ENCODE measurements at places on chromosomes 16 and 17.
A peak's percentile ranks its signal among the peaks of the same experiment; 100 is the strongest.

DNA sequence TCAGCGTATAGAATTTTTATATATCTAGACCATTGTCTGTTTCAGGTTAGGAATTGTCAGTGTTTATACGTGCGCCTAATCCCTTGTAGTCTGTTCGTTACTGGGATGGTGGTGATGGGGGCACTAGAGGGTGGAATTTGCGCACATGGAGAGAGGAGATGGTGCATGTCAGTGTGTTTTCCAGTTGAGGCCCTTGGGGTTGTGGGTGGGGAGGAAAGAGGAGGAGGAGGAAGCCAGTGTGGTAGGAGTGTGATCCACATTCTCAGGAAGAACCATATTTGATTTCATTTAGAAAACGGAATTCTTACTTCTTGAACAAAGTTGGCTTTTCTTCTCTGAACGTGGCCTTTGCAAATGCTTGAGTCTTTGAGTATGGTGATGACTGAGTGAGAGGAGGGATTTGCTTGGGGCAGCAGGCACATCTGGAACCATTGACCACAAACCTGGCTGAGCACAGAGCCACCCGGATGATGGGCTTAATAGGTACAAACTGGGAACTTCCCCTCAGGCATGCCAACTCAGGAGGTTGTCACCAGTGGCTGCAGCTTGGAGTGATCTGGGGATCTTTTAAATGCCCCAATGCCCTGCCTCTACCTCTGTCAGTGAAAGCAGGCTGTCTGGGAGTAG lies 98.9 kb downstream of the PRKCB start:
- DNase-seq = no peak

DNA sequence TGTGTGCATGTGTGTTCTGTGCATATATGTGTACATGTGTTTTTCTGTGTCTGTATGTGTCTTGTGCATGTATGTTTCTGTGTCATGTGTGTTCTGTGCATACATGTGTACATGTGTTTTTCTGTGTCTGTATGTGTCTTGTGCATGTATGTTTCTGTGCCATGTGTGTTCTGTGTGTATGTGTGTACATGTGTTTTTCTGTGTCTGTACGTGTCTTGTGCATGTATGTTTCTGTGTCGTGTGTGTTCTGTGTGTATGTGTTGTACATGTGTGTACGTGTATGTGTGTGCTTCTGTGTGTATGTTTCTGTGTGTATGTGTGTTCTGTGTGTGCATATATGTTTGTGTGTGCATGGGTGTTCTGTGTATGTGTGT lies 8.4 kb upstream of the RAB37 start:
- DNase-seq = no peak

GRCh38 chr16:4090351-4090851 lies 25.8 kb downstream of the ADCY9 start:
- DNase-seq = no peak

DNA sequence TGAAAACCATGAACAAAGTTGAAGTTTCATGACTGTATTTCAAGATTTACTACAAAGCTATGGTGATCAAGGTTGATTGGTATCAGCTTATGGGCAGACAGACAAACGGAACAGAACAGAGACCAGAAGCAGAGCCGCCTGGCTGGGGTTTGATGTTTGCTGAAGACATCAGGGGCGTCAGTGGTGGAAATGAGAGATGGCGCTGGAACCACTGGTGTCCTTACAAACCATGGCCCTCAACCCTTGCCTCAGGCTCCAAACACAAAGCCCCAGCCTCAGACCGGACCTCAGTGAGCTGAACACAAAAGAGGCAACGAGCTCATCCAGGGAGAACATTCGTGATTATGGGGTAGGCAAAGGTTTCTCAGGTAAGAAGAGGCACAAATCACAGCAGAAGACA lies 113.0 kb upstream of the METRNL start:
- DNase-seq = no peak

DNA sequence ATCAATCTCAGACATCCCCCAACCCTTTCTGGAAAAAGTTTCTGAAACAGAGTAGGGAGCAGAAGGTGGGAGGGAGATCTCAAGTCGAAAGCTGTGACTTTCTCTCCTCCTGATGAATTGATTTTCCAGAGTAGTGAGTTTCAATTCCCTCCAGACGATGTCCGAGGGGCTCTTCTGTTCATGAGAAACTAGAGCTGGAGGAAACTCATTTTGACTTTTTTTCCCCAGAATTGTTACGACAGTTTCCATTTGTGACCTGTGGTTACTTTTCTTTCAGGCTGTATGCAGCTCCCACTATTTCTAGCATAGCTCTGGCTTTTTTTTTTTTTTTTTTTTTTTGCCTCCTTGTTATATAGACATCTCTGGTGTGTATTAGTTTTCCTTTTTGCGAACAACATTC lies 422.1 kb upstream of the SALL1 start:
- DNase-seq = no peak

DNA sequence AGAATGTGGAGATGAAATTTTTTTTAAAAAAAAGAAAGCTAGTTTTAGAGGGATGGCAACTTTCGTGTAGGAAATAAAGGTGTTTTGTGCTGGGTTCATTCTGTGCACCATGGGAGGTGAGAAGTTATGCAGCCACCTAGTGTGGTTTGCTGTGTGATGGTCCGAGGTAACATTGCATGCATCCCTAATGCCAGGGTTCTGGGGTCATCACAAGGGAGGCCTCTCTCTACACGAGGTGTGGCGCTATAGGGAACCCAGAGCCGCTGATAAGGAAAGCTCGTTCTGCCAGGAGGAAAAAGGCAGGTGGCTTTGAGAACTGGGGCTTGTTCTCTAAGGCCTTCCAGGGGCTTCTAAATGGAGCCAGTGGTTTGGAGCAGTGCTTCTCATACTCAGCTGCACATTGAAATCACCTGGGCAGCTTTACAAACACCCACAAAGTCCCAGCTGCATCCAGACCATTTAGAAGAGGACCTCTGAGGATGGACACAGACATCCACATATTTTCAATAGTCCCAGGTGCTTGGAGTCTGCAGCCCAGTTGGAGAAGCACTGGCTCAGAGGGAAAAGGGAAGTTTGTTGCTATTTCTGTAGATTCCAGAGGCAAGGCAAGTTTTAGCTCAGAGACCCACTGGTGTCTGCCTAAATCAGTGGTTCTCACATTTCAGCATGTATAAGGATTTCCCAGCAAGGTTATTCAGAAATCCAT lies 43.5 kb downstream of the VPS35L start:
- DNase-seq = no peak

DNA sequence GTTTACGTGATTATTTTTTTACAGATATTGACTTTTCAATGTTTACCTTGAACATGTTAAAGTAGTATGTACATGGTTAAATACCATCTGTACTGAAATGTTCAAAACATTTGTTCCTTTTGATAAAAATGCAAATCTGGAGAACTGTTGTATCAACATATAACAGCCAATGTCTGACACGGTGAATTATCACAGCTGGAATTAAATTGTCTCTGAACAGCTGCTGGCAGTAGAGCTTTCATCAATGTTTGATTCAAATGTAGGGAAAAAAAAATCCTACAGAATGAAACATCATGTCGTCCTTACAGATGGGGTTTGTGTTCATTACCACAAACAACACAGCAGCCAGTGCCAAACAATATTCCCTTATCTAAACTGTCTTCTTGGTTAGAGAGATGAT lies 79.9 kb downstream of the TOX3 start:
- DNase-seq = no peak

GRCh38 chr17:7912927-7913524 lies 3.1 kb downstream of the RNF227 start:
- peak; percentile 54 for DNase-seq

DNA sequence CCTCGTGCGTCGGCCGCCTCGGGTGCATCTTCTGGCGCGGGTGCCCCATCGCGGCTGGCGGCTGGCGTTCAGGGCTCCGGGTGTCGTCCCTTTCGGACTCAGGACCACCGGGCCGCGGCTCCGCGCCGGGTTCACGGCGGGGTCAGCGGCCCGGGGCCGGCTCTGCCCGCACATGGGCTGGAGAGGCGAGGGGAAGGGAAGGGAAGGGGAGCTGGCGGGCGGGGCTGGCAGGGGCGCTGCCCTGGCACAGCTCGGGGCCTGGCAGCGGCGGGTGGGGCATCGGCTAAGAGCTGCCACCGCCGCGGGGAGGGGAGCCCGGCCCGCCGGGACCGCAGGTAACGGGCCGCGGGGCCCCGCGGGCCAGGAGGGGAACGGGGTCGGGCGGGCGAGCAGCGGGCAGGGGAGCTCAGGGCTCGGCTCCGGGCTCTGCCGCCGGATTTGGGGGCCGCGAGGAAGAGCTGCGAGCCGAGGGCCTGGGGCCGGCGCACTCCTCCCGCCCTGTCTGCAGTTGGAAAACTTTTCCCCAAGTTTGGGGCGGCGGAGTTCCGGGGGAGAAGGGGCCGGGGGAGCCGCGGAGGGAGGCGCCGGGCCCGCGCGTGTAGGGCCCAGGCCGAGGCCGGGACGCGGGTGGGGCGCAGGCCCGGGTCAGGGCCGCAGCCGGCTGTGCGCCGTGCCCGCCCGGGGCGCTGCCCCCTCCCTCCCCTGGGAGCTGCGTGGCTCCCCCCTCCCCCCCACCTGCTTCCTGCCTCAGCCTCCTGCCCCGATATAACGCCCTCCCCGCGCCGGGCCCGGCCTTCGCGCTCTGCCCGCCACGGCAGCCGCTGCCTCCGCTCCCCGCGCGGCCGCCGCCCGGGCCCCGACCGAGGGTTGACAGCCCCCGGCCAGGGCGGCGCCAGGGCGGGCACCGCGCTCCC lies 646 bp downstream of the HIC1 start:
- no peak for DNase-seq

DNA sequence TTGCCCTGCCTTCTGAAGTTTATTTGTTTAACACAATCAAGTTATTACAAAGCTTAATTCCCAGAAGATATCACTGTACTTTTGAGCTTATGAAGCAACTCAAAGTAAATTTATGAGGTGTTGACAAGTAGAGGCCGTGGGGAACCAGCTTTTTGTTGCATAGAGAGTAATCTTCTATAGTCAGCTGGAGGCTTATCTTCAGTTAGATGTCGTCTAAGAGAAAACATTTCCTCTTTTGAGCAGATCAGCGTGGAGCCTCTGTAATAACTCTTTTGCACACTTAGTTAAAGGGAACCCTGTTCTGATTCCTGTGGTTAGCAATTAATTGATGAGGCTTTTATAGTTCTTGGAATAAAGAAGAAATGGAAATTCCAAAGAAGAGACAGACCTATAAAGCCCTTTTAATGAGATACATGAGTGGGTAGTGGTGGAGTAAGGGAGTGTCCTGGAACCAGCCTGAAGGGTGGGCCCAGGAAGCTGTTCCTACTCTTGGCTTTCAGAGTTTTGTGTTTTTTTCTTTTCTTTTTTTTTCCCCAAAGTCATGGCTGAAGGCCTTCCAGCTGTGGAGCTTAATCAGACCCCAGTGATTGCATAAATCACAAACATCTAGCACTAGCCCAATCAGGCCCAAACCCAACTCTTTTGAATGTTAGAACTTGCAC lies 28.9 kb upstream of the MAP3K14 start:
- DNase-seq = no peak

GRCh38 chr17:73591296-73592078 lies 52.8 kb downstream of the SDK2 start:
- peak; percentile 66 for DNase-seq

DNA sequence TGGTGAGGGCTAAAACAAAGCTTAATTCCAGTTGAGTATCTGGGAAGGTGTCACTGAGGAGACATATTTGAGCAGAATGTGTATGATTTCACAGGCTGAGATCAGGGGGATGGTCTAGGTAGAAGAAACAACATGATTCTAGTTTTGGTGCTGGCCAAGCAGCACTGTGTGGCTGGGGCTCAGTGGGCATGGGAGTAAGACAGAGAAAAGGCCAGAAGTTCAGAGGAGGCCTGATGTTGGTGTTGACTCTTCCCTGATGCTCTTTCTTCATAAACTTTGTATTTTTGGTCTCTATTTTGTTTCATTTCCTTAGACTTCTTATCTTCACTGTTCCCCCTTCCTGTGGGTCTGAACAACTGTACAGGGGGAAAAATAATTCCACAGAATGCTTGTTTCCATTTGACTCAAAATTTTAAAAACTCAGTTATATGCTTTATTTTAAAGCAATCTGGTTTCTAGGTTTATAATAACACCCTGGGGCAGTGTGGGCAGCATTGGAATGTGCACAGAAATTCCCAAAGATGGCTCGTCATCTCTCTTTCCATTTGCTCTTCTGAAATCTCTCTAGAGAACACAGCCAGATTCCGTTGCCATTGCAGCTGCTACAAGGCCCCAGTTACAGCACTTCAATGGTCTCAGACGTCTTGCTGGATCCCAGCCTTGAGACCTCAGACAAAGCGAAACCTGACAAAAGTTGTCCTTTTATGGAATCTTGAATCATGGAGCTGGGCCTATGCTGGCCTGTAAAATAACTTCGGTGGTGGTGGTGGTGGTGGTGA lies 68.3 kb downstream of the SNX11 start:
- DNase-seq = no peak

GRCh38 chr17:55294042-55294751 lies 29.4 kb downstream of the HLF start:
- no peak for DNase-seq

GRCh38 chr17:81825841-81826466 lies 7.1 kb downstream of the MCRIP1 start:
- DNase-seq = peak; percentile 24

DNA sequence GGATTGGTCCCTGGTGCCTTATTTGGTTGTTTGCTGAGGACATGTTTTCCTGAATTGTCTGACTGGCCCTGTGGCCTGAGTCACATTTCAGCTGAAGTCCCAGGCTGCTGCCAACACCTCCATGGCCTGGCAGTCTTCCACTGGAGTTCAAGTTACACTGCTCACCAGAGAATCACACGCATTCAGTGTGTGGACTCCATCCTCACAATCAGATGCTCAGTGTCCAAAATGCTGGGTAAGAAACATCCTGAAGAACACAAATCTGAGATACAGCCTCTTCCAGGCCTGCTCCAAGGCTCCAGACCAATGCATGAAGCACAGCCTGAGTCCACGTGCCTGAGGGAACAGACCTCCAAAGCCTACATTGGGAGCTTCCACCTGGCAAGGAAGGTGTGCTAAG lies 19.2 kb downstream of the CD300LB start:
- no peak for DNase-seq

GRCh38 chr17:67425571-67426160 lies 48.6 kb downstream of the PITPNC1 start:
- no peak for DNase-seq

DNA sequence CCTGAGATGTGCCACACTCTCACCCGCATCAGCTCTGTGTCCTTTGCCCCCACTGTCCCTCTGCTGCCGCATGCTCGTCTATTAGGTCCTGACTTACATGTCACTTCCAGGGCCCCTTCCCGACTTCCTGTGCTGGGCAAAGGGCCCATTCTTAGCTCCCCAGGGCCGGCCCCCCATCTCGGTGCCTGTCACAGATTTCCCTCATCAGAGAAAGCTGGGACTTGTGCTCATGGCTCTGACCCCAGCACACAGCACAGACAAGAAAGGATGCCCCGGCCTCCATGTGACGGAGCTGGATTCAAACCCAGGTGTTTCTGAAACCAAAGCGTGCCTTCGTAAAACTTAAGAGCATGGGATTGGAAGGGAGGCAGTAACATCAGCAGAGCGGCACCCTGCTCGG lies 5.9 kb upstream of the MAPK7 start:
- DNase-seq = no peak

- no peak for DNase-seq
Measured at GRCh38 chr17:57418463-57419246, 162.3 kb downstream of the MSI2 start.
